ENCODE measurements at places on chromosomes 4 and X.

DNA sequence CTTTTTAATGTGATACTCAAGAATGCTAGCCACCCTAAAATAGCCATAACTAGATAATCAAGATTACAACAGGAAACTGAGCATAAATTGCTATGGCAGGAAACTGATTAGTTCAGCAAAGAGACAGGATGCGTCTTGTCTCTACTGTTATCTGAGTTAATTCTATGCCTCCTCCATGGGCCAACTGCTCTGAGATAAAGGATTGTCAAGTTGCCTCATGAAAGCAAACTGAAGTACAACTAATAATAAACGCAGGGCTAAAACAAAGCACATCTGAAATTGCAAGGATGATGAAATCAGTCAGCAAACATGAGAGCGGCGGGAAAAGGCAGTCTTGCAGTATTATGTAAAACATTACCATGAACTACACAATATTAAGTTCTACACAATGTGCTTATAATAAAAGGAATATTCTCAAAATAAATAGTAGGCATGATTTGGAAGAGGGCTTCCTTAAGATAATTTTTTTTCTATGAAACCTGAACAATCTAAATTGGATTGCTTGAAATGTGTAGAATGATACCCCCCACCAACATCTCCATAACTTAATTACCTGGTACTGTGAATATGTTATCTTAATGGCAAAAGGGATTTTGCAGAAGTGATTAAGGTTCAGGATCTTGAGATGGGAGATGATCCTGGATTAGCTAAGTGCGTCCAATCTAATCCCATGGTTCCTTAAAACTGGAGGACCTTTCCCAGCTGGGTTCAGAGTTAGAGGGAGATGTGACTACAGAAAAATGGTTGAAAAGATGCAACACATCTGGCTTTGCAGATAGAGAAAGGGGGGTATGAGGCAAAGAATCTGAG lies 65.9 kb downstream of the ANTXR2 start:
- DNase-seq, result no peak

DNA sequence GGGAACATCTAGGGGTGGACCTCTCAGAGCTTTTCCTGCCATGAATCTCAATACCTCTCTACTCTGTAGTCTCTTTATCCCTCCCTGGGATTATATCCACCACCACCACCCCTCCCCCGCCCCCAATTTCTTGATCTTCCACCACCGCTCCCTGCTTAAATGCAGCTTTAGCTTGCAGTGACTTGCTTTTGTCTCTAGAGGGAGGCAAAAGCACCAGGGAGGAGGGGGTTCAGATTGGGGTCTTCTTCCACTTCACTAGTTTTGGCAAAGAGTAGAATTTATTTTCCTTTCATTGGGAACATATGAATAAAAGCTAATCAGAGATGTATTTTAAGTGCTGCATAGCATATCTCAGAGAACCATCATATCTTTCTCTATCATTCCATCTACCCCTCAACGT lies 5.5 kb downstream of the ARHGAP36 start:
- peak; percentile 47 for DNase-seq

DNA sequence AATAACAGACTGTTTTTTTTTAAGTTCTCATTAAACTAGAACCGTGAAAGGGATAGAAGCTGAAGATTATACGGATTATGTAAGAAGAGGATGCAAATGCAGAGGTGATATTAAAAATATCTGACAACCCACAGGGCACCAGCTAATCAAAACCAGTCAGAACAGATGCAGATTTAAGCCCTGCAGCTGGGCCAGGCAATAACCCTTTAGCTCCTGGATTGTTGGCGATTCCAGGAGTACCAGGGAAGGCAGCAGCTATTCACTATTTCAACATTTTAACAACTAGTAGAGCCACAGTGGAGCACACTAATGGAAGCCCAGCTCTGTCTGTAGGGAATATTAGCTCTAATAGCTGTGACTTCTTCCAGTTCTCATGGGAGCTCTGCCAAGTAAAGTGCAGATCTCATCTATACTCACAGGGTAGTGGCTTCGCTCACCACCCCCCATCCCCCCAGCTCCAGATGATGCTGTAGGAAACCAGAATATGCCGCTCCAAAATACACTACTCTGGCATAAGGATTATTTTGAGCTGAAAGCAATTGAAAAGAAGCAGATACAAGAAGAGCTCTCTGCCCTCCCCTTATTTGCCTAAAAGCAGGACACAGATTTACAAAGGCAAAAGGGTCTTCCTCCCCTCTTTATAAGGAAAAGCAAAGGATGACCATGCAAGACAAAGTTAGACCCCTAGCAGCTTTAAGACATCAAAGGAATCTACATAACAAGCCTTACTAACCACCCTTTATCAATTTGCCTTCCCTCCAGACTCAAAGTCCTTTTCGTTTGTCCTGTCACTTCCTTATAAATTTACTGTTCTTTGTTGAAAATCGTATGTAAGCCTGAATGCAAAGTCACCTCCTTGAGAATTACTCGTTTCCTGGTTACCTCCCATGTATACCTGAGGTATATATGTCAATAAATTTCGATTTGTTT lies 13.7 kb downstream of the SCD5 start:
- no peak for DNase-seq

DNA sequence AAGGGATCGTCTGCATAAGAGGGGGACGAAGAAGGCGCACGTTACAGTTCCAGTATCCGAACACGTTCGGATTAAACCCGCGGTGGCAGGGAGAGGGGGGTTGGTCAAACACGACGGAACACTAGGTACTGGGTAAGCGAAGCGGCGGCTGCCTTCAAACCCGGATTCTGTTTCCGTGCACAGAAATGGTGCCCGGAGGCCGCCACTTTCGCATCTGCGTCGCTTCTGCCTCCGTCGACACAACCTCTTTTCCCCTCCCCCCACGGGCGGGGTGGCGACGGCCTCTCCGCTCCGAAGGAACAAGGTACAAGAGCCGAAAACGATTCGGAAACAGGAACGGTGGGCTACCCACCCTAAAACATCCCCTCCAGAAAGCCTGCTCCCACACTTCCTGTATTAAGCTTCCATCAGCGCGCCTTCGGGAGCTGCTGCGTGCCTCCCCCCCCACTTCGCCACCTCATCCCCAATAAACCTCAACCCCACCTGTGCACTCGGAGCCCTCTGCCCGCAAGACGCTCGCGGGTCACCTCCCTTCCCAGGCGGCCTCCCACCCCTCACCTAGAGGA lies 667 bp downstream of the G3BP2 start:
- peak; percentile 74 for DNase-seq

GRCh38 chrX:33725535-33726210 lies 406.4 kb downstream of the FAM47A start:
- peak; percentile 72 for DNase-seq

- DNase-seq, result no peak
Observed at GRCh38 chr4:47478804-47479203, 6.3 kb upstream of the ATP10D start.

DNA sequence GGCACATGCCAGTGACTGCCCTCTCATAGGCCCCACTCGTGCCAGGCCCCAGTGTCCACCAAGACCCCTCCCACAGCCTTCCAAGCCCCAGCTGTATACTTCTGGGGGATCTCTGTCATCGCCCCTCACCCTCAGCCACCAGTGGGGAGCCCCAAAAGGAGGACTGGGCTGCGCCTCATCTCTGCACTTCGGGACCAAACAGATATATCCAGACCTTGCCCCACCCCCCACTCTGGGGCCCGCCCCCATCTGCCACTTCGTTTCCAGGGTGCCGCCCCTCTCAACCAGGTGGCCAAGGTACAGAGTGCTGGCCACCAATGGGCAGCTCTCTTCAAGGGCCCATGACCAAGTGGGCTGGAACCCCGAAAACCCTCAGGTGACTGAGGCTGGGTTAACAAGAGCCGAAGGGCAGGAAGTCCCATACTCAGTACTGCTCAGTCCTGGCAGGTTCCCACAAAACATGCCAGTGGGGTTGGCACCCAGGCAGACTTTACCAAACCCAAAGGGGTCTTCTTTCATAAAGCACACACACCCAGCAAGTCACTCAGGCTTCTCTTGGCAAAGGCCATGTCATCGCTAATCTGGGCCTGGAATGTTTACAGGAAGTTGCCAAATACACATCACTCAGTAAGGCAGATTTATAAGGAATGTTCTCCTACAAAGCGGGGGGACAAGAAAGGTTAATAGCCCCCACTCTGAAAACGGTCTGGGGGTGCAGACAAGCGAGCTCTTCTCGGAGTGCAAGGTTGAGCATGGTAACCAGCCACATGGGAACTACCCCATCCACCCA lies 4.4 kb downstream of the ZFYVE28 start:
- DNase-seq, result peak; percentile 5

DNA sequence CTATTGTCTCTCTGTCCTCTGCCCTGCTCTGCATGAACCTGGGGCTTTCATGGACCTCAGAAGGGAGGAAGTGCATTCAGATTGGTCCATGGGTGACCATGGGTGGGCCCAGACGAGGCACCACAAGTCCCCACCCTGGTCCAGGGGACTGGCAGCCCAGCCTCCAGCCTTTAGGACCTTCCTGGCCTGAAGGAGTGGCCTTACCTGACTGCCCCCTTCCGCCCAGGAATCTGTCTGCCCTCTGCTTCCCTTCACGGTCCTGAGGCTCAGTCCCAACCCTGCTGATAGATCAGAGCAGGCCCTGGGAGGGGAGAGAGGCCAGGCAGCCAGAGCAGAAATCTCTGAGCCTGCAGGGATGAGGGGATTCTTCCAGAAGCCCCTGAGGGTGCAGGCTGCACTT lies 455.4 kb downstream of the PCDH18 start:
- DNase-seq, result no peak

DNA sequence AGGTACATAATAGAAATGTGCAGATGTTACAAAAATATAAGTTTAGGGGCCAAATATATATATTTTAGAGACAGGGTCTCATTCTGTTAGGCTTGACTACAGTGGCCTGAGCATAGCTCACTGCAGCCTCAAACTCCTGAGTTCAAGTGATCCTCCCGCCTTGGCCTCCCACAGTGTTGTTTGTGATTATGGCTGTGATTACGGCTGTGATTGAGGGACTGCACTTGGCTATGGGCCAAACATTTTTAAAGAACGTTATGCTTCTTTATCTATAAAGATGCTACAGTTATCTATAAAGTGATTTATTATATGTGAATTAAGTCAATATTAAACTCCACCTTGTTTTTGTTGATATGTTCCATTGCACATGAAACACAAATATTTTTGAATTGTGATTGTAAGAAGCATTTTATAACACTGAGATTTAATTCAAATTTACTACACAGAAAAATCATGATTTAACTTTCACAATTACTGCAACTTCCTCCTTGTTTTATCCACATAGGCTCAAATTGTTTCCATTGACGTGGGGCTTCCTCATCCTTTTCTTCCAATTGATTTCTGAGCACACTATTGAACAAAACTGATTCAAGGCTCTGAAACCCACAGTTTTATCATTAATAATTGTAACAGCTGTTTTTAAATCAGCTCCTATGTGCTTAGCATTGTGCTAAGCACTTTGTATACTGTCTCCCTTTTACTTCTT lies 68.4 kb upstream of the BMPR1B start:
- no peak for DNase-seq

GRCh38 chrX:13506574-13506973 lies 62.8 kb upstream of the EGFL6 start:
- peak; percentile 74 for DNase-seq

GRCh38 chrX:2610246-2611170 lies 80.6 kb upstream of the CD99 start:
- no peak for DNase-seq

GRCh38 chrX:9805956-9806355 lies 19.7 kb downstream of the SHROOM2 start:
- no peak for DNase-seq

DNA sequence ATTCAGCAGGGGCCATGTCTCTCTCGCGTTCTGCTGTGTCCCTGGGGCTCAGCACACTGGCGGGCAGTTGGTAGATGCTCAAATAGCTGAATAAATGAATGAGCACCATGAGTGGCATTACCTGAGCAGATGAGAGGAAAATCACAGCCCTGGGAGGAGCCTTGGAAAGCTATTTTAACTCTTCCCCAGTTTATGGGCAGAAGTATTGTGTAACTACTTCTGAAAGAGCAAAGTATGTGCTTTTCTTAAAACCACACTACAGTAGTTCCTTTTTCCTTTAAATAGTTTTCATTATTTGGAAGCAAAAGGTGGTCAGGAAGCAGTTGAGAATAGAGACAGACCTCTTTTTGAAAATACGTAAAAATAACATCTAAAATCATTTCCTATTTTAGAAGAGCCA lies 3.0 kb upstream of the PLAC1 start:
- DNase-seq, result no peak

DNA sequence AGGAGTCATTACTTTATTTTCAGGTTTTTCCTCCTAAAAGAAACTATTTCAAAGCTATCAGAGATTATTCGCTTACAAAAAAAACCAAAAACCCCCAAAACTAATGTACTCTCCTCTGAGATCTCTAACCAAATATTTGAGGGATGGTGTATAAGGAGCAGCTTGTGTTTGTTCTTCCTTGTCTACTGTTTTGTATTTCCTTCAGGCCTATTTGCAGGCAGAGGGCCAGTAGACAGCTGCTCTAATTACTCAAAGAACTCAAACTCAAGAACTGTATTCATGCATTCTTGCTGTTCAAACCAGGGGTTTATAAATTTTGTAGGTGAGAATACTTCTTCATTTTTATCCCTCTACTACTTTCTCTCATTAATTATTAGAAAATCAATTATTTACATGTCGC lies 51.3 kb downstream of the SH3RF1 start:
- no peak for DNase-seq

- no peak for DNase-seq
Observed at GRCh38 chr4:44279469-44279868, 169.1 kb downstream of the KCTD8 start.

GRCh38 chrX:148372925-148373324 lies 127.5 kb upstream of the AFF2 start:
- no peak for DNase-seq

DNA sequence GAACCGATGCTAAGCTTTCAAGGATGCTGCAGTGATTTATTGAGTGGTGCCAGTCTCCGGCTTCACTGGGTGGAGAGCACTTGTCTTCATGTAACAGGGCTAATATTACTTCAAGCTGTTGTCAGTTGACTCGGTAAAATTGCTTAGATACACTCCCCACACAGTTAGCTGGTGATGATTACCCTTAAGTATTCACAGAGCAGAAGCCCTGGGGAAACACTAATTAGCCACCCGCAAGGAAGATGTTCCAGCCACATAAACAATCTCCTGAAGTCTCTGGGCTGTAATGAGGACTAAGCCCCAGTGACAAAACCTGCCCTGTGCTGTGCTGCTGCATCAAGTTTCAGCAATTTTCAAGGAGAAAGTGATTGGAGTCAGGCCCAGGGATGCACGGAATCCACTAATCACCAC lies 37.3 kb upstream of the GK2 start:
- peak; percentile 80 for DNase-seq

DNA sequence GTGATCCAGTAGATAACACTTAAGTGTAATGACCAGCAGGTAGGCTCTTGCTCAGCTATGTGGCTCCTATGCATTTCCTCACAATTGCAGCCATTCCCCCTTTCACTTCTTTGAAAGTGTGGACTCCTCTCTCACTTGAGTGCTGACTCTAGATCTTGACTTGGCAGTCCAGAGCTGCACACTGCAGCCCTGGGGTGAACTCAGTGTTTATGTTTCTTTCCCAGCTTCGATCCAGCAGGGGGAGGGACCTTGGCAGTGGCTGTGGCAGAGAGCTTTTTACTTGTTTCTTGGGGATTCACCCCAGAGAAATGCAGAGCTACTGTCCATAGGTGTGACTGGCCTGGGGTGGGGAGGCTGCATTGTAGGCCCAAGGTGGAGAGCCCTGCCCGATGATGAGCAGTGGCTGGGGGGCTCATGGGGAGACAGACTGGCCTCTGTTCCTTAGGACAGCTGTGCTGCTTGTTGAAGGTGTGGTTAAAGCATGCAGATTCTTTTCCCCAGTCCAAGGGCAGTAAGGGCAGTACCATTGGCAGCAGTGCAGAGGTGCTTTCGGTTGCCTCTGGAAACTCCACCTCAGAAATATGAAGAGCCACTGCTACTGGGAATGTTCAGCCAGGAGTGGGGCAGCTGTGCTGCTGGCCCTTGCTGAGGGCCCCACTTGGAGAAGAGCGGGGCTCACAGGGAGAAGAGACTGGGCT lies 134.7 kb downstream of the SH3BGRL start:
- DNase-seq, result no peak

All from neural progenitor cell (in vitro differentiated cells).